ENCODE measurements at places on chromosomes 12 and 14. TPM values are rescaled to one million over a fixed set of nuclear protein-coding genes. Genes with fewer than 3 reads are reported as not detected.

GRCh38 chr12:105915997-105916759 lies 222.6 kb downstream of the NUAK1 start:
- DNase-seq = no peak
- no peaks in the 10 kb centered on the region for H3K4me1 ChIP-seq
- no peak overlapping the region for H3K27ac ChIP-seq
- H3K4me3 ChIP-seq = no peak overlapping the region
- H3K27me3 ChIP-seq = no peaks in the 10 kb centered on the region

GRCh38 chr12:82682851-82683261 lies 3.9 kb upstream of the TMTC2 start:
- no peak overlapping the region for H3K27ac ChIP-seq
- no peak for DNase-seq
- no peaks in the 10 kb centered on the region for H3K36me3 ChIP-seq
- H3K27me3 ChIP-seq = peaks cover 12% of the 10 kb centered on the region
- no peak overlapping the region for H3K4me3 ChIP-seq

DNA sequence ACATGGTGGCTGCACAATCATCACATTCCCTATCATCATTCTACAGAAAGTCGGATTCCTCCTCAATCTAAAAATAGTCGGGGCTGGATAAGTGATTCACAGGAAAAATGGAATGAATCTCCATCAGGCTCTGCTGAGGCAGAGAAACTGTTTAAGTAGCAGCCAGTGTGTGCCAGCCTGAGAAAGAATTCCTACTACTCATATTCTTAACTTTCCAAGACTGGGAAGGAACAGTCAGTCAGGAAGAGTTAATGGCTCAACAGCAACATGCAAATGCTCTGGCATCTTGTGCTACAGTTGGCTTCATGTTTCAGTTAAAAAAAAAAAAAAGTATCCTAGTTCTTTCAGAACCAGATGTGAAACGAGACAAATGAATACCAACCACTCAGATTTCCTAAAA lies 187.0 kb downstream of the GRIP1 start:
- H3K4me1 ChIP-seq = no peaks in the 10 kb centered on the region
- no peak for DNase-seq
- H3K27me3 ChIP-seq = no peaks in the 10 kb centered on the region
- no peak overlapping the region for H3K4me3 ChIP-seq
- no peak overlapping the region for H3K27ac ChIP-seq
- H3K36me3 ChIP-seq = no peaks in the 10 kb centered on the region

DNA sequence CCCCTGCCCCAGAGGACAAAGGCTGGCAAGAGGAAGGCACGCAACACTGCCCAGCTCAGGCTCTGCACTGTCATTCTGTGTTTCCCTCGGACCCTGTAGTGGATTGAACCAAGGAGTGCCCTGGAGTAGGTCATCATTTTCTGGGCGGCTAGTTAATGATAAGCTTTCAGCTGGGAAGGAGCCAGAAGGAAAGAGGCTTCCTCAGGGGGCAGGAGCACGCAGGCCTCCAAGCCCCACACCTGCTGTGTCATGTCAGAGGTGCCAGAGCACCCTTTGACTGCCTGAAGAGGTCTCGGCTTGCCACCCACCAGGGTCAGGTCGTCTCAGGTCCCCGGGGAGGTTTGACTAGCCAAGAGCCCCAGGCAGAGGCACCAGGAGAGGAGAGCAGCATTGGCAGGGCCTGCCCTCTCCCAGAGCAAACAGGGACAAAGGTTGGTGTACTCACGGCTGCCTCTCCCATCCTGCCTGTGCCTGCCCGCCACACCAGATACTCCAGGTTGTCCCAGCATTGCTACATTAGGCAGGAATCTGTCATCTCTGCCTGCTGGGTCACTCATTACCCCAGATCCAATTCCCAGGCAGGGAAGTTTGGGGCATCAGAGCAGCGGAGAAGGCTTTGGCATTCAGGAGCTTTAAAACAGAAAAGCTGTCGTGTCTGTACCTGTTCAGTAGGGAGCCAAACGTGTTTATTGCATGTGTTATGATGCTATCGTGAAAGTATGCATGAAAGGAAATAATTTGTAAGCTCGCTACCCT lies 33.5 kb upstream of the ATP2A2 start:
- no peaks in the 10 kb centered on the region for H3K36me3 ChIP-seq
- no peaks in the 10 kb centered on the region for H3K27me3 ChIP-seq
- no peak for DNase-seq
- H3K27ac ChIP-seq = no peak overlapping the region
- no peaks in the 10 kb centered on the region for H3K4me1 ChIP-seq

DNA sequence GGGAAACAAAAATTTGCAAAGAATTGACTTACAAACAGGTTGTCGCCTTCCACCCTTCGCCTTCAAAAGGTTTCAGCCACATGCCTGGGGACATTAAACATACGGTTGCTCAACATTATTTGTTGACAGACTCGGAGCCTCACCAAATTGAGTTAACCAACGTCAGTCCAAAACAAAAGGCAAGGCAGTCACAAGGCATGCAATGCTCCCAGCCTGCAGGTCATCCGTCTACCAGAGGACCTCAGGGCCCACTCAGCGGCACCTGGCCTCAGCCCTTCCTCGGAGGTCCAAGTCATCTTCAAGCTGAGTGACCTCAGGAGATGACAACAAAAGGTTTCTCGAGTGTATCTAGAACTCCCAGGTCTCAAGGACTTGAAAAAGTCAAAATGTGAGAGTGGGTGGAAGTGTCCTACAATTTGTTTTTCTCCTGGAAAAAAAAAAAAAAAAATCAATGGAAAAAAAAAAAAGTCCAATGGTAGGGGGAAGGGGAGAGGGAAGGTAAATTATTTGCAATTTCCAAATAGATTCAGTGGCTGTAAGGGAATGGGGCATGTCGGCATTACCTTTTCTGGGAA lies 64.3 kb downstream of the KDM2B start:
- no peaks in the 10 kb centered on the region for H3K27me3 ChIP-seq
- peaks cover 2% of the 10 kb centered on the region for H3K36me3 ChIP-seq
- no peak for DNase-seq

GRCh38 chr12:107598906-107599305 lies 86.7 kb upstream of the PWP1 start:
- no peak overlapping the region for H3K27ac ChIP-seq
- DNase-seq = no peak
- no peaks in the 10 kb centered on the region for H3K27me3 ChIP-seq
- no peak overlapping the region for H3K4me3 ChIP-seq
- no peaks in the 10 kb centered on the region for H3K36me3 ChIP-seq

RALGAPA1 gene
- 30.9 TPM for total RNA-seq

SRGAP1 gene
- 16.3 TPM for total RNA-seq

DEPDC4 gene
- 0.44 TPM for total RNA-seq

PLD4 gene
- total RNA-seq = 0.11 TPM
